DMS 273 treated with DMSO at 0.1 percent for 48 hours (cell line): ENCODE measurements at places on chromosomes 4 and X.

- DNase-seq = no peak
Measured at GRCh38 chr4:163810755-163811154, 316.3 kb downstream of the TMA16 start.

DNA sequence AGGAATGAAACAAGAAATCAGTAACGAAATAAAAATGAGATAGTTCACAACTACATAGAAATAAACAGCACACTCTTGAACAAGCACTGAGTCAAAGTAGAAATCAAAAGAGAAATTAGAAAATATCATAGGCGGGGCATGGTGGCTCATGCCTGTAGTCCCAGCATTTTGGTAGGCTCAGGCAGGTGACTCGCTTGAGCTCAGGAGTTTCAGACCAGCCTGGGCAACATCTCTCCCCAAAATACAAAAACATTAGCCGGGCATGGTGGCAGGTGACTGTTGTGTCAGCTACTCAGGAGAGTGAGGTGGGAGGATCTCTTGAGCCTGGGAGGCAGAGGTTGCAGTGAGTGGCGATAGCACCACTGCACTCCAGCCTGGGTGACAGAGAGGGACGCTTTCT, 714.4 kb downstream of the GLUD2 start:
- DNase-seq = no peak

DNA sequence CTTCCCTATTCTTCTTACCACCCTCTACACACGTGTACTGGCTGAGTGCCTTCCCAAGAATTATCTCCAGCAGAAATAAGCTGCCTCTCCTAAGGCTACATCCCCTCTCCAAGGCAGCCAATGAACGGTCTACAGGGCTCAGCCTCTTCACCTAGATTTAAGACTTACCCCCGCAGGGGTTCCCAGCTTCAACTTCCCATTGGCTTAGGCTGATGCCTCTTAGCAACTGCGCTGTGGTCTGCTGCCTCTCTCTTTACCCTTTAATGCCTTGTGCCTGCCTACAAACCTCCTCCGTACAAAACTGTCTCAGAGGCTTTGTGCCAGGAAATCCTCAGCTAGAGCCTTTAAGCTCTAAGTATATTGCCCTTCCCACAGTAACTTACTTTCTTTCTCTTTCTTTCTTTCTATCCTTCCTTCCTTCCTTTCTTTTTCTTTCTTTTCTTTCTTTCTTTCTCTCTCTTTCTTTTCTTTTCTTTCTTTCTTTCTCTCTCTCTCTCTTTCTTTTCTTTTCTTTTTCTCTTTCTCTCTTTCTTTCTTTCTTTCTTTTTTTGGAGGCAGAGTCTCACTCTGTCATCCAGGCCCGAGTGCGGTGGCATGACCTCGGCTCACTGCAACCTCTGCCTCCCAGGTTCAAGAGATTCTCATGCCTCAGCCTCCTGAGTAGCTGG, 15.1 kb upstream of the PIGA start:
- no peak for DNase-seq

GRCh38 chr4:74758551-74759145, 35.7 kb downstream of the BTC start:
- no peak for DNase-seq

DNA sequence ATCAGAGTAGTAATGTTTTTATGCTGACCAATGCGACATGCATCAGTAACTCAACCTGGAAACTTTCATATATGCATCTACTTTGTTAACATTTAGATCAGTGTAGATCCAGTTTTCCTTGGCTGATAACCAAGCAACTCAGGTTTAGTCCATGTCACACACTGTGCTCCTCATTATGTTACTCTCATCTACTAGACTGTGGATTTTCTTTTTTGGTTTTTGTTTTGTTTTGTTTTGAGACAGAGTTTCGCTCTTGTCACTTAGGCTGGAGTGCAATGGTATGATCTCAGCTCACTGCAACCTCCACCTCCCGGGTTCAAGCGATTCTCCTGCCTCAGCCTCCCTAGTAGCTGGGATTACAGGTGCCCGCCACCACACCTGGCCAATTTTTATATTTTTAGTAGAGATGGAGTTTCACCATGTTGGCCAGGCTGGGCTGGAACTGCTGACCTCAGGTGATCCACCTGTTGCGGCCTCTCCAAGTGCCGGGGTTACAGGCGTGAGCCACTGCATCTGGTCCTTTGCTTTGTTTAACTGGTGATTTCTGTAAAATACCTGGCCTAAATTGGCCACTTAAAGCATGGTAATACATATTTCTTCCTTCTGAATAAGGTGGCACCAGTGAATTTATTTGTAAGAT, 48.6 kb downstream of the SMARCAD1 start:
- DNase-seq = no peak

GRCh38 chr4:8039290-8039689, 99.6 kb upstream of the AFAP1 start:
- no peak for DNase-seq

- DNase-seq = no peak
Measured at GRCh38 chr4:47219586-47219985, 188.2 kb downstream of the GABRB1 start.

DNA sequence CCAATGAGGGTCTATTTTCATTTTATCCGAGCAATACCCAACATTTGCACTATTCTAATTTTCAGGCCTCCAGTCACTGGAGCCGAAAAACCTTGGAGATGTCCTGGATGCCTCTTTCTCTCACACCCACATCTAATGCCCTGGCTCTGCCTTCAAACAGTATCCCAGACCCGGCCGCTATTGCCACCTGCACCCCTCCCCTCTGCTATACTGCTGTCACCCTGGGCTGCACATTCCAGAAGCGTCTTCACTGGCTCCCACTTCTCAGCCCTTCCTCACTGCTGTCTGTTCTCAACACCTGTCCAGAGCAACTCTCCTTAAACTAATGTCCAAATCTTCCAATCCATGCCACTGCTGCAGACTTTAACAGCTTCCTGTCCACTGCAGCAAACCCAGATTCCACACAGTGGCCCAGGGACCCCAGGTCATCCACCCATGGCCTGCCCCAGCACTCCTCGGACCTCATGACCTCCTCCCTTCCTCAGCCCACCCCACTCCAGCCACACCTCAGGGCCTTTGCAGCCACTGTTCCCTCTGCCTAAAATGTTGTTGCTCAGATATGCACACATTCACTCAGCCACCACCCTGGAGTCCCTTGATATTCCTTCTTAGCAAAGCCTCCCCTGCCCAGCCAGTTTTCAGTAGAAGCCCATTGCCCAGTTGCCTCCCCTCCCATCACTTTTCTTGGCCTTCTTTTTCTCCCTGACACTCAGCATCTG, 30.5 kb upstream of the PPP2R2C start:
- DNase-seq = no peak

DNA sequence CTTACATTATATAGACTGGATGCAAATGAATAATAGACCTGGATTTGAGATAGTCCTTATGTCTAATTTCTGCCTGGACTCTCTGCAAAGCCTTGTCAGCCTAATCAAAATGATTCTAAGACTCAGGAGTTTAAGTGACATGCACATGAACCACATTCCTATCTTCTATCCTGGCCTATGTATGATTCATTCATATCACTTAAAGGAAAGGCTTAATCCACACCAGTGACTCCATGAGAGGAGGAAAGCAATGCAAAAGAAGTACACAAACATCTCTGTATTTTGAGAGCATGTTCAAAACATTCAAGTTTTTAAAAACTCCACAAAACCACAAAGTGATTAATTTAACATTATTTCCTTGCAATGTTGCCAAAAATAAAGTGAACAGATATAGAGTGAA, 14.6 kb downstream of the AMOT start:
- DNase-seq = no peak

DNA sequence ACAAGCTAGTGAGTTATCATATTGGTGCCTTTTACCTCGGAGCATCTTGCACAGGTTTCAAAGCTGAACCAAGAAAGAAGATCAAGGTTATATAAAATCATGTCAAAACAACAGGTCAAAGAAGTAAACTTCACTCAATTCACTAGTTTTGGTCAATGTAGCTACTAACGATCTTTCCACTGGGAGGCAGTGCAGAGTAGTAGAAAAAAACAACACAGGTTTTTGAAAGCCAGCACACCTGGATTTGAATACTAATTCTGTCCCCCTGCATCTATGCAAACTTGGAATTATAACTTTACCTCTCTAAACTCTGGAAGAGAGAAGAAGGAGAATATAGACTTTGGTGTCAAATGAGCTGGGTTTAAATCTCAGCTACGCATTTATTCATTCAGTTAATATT, 266.1 kb downstream of the GRIA3 start:
- no peak for DNase-seq

DNA sequence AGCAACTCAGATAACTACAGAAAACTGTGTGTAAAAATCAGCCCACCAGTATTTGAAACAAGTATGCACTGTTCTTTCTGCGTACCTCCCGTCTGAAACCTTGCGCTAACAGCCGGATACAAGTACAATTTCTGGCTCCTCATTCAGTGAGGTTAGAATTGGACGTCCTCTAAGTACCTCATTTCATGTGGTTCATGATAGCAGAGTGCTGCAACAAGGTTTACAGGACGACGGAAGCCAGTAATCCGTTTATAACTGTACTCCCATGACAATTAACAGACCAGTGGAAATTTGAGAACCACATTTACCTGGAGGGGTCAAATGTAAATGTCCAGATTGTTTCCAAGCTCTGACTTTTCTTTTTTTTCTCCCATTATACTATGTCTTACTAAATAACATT, 52.9 kb upstream of the TENM3 start:
- DNase-seq = no peak

DNA sequence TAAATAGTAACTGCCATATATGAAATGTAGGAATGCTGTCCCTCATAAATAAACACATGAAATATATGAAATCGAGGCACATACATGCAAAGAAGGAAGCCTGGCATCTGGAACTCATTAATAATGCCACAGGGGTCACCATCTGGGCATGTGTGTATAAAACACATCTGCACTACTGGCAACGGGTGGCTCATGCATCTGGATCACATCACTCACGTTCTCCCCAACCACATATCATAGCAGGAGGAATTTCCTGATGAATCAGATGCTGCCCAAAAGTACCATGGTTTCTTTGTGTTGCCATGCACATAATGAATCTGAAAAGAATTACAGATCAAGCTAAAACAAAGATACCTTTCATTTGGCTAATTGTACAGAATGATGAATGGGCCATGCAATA, 28.6 kb downstream of the RNF175 start:
- no peak for DNase-seq

GRCh38 chr4:168019019-168019651, 73.2 kb upstream of the ANXA10 start:
- DNase-seq = no peak

DNA sequence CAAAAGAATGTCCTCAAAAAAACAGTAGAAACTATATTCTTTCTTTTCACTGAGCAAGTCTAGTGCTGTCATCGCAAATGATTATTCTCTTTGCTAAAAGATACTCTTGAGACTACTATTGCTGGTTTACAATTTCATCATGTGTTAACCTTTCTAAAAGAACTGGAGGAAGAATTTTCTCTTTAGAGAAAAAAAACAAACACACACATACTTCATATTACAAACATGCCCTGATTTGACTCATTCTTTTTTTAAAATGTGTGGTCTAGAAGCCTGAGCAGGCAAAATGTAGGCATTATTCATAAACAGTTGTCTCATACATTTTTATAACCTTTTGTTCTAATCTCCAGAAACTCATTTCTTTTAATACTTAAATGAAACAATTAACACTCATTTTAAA, 60.6 kb upstream of the FAT4 start:
- no peak for DNase-seq

GRCh38 chrX:72280321-72280845, 3.3 kb upstream of the RPS4X start:
- DNase-seq = no peak

DNA sequence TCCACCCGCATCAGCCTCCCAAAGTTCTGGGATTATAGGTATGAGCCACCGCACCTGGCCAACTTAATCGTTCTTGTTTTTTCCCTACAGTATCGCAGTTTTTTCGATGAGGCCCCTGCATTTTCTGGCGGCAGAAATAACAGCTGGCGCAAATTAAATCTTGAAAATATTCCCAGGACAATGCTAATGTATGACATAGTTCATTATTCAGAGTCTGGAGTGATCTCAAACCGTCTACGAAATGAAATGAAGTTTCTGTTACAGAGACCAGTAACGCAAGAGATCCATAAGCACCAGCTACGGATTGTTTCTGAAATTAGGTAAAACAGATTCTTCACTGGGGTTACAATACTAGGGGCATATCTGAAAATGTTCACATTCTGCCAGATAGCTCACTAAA, 27.3 kb downstream of the CXorf58 start:
- no peak for DNase-seq

DNA sequence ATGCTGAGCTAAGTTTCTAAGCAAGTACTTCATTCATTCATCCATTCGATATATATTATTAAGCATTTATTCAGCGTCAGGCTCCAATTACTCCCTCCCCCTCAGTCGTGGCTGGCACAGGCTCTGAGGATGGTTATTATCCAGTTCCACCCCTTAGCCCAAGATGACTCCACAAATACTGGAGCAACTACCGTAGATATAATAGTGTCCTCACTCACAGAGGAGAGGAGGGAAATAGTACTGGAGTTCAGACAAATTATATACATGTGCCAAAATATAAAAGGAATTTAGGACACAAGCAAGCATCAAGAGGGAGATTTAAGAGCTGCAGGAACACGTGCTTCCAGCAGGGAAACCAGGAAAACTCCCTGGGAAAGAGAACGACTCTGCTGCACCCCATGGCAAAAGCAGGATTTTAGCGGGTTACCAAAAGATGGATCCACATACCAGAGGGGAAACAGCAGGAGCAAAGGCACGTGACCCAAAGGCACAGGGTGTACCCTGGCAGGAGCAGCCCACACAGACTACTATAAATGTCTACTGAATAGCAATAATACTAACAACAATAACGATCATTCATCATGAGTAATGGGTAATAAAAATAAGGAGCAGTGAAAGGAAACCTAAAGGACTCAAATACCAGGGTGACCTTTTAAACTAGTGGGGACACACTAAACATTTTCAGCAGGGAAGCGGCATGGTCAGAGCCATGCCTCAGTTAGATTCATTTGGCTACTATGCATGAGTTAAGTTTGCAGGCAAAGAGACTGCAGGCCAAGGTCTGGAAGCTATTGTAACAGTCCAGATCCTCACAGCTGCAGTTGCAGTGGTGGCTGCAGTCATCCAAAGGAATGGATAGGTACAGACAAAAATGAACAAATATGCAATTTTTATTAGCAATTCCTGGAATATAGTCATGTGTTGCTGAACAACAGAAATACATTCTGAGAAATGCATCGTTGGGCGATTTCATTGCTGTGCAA, 153.7 kb downstream of the APBB2 start:
- DNase-seq = no peak

- DNase-seq = no peak
Measured at GRCh38 chr4:8830056-8830455, 41.6 kb downstream of the HMX1 start.

DNA sequence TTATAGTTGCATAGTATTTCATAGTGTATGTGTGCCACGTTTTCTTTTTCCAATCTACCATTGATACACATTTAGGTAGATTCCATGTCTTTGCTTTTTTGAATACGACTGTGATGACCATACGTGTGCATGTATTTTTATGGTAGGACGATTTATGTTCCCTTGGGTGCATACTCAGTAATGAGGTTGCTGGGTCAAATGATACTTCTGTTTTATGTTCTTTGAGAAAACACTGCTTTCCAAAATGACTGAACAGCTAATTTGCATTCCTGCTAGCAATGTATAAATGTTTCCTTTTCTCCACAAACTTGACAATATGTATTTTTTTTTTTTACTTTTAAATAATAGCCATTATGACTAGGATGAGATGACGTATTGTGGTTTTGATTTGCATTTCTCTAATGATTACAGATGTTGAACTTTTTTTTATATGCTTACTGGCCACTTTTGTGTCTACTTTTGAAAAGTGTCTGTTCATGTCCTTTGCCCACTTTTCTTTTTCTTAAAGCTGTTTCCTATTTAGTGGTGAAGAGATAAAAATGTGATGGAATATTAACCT, 969.5 kb upstream of the NDST4 start:
- DNase-seq = no peak
